ENCODE measurements at places on chromosomes 11 and 22.

GRCh38 chr11:41003339-41004282, 455.8 kb downstream of the LRRC4C start:
- no peak for DNase-seq

DNA sequence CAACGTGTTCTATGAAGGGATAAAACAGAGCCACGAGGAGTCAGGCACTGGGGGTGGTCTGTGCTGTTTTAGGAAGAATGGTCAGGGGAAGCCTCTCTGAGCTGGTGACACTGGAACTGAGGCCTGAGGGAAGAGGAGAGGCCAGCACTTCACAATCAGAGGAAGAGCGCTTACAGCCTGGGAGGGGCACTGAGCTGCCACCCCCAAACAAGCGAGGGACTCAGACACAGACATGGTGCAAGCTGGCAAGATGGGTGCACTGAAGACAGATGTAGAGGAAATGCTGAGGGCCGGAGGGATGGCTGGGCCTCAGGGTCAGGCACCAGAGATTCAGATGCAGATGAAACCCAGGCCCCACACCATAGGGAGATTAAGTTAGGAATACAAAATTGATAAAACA, 40.0 kb upstream of the TP53I11 start:
- DNase-seq, result no peak

GRCh38 chr11:45245218-45246045, 40.7 kb downstream of the SYT13 start:
- DNase-seq, result no peak

GRCh38 chr22:23281406-23282088, 101.2 kb downstream of the BCR start:
- DNase-seq, result peak; percentile 62

GRCh38 chr11:70129051-70129592, 51.0 kb downstream of the ANO1 start:
- no peak for DNase-seq

- no peak for DNase-seq
Observed at GRCh38 chr11:87453531-87454089, 415.9 kb downstream of the TMEM135 start.
